Stimulated activated CD8-positive, alpha-beta memory T cell treated with anti-CD3 and anti-CD28 coated beads, Interleukin-12 subunit alpha, Interleukin-12 subunit beta, amount 100 ng/mL, for 1 hour (primary cell): ENCODE measurements at places on chromosomes 13 and 19.

- peak; percentile 49 for DNase-seq
These were observed 3.1 kb upstream of the TNFAIP8L1 start for GRCh38 chr19:4636151-4636717.

DNA sequence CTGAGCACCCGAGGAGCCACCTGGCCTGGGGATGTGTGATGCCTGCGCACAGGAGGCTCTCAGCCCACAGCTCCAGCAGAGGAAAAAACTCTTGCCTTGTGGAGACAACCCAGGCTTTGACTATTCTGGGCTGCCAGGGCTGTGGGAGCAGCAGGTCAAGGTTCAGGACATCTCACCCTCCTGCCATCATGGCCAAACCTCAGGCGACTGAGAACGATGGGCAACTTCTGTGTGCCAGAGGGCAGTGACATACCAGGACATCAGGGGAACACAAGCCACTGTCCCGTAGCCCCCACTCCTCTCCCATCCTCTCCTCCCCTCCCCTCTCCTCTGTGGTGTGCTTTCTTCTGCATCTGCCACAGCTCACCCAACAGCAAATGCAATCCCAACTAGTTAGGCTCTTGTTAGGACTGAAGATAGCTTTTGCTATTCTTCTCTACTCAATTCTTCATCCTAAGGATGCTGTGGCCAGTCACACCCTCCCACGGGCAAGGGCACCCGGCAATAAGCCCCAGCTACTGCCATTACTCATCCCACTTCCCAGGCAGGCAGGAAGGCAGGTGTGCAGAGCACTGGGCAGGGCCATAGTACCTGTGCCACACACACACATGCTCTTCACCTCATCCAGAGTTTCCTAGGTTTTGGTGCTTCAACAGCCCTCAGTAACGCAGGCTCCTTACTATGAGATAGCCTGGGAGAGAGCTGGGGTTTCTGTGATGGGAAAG lies 16.8 kb downstream of the ELL start:
- DNase-seq = no peak

DNA sequence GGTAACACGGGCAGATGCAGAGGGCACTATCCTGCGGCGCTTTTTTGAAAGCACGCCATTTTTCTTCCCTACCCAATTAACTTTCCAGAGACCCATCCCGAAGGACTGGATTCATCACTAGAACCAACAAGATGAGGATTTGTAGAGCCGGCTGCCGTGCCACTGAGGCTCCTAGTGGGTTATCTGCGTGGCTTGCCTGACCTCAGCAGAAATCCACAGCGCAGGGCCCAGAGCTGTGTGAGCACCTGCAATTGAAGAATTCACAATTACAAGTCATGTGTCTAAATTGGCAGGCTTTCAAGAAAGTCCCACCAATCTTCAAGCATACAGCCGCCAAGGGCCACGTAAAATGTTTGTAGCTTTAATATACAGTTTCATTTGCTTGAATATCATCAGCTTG lies 75.5 kb downstream of the ALOX5AP start:
- no peak for DNase-seq

GRCh38 chr19:34124828-34125227 lies 47.5 kb upstream of the LSM14A start:
- DNase-seq = no peak

- no peak for DNase-seq
These were observed 163.7 kb downstream of the IER2 start for GRCh38 chr19:13313875-13314274.

DNA sequence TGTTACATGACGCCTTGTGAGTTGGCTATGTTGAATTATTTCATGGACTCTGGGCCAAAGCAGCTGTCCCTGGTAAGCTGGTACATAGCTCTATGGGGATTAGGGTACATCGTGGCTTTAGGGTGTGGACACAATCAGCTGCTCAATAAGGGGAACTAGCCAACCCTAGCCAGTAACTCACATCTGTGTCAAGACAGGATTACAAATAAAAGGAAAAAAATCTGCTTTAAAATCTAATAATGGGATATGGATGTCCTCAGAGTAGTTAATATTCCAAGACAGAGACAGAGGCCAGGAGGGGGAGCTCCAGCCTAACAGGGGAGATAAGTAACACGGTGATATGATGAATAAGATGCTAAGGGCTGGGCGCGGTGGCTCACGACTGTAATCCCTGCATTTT lies 21.1 kb upstream of the ZNF766 start:
- peak; percentile 43 for DNase-seq

GRCh38 chr19:28984315-28984714 lies 228.6 kb downstream of the UQCRFS1 start:
- no peak for DNase-seq

GRCh38 chr19:10214784-10215183 lies 16.3 kb downstream of the S1PR2 start:
- DNase-seq = no peak

- no peak for DNase-seq
These were observed 85.7 kb downstream of the C13orf42 start for GRCh38 chr13:51025245-51025905.

GRCh38 chr19:48663667-48664066 lies 9.2 kb downstream of the NTN5 start:
- no peak for DNase-seq

DNA sequence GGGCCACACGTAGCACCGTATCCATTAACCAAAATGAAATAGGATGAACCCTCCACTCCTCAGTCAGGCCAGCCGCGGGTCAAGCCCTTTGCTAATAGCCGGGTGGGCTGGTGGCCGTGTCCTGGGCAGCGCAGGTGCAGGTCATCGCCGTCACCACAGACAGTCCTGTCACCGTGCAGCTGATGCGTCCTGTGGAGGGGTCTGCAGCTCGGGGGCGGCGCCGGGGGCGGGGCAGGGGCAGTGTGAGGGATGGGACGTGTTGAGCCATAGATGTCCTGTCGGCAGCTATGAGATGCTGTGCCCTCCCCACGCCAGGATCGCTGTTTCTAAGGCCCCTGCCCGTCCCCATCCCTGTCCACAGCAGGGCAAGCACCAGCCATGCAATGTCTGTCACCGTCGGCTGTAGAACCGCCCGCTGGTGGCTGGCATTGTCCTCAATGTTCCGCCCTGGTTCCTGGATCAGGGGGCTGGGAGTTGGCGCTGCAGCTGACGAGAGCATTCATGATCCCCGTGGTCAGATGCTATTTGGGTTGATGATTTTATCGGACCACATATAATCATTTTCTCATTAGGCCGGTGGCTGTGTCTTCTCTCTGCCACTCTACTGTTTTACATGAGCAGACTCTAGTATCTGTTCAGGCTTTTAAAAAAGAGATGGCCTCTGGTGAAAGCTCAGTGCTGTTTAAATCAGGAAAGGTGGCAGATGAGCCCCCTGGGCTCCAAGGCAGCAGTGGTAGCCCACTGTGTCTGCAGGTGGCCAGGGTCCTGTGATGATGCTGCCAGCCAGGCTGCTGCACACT lies 126.1 kb downstream of the KDM4B start:
- DNase-seq = no peak

- DNase-seq = no peak
These were observed 2.0 kb downstream of the SPART start for GRCh38 chr13:36344173-36344572.

GRCh38 chr19:53896682-53897081 lies 12.4 kb upstream of the CACNG7 start:
- no peak for DNase-seq

GRCh38 chr13:25848812-25849745 lies 202.7 kb downstream of the SHISA2 start:
- DNase-seq = no peak

DNA sequence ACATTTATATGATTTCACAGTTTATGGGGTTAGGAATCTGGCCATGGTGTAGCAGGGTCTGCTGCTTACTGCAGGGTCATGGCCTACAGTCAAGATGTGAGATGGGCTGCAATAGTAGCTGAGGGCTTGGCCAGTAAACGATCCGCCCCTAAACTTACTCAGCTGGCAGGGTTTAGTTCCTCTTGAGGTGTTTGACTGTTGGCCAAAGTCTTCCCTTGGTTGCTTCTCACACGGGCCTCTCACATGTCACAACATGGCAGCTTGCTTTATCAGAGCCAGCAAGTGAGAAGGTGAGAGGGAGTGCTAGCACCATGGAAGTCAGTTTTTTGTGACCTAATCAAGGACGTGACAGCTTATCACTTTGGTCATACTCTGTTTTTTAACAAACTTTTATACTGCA lies 77.1 kb downstream of the DNAJC3 start:
- DNase-seq = no peak

DNA sequence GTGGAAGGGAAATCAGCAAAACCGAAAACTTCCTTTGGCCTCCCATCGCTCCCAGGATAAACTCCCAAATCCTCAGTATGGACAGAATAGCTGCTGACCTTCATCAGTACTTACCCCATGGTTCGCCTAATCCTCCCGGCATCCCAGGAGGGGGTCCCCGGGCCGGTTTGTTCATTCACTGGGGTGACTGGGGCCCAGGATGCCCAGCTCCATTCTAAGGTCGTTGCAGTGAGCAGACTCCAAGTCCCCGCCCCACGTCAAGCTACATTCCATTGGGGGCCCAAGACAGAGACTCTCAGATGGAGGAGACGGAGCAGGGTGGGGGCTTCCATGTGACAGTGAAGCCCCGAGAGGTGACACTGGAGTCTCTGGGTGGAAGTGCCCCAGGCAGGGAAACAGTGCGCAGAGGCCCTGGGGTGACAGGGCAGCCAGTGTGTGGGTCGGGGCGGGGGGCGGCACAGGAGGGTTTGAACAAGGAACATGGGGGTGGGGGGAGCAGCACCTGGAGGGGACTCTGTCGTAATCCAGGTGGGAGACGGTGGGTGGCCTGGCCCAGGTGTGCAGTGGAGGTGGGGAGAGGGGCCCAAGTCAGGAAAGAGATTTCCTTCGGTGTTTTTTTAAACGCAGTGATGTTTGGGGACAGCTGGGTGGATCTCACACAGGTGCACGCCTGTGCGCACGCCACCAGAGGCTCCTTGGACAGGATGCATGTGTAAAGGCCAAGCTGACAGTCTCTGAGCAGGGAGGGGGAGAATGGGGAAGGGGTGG lies 5.1 kb downstream of the SSBP4 start:
- no peak for DNase-seq

DNA sequence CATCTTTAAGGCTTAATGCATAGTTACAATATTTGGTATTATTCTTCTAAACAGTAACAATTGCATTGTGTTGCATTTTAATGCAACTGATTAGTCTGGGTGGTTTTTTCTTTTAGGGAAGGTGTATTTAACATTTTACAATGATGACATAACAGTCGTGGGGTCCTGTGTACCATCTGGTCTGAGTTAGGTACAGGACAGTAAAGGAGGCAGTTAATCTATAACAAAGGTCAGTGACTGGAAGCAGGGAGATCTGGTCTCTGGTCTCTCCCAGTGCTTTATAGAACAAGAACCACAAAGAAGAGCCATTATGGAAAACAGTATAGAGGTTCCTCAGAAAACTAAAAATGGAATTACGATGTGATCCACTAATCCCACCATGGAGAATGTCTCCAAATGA lies 2.7 kb upstream of the OR7G2 start:
- no peak for DNase-seq

- no peak for DNase-seq
These were observed 1.5 kb upstream of the EHD2 start for GRCh38 chr19:47711652-47712242.

DNA sequence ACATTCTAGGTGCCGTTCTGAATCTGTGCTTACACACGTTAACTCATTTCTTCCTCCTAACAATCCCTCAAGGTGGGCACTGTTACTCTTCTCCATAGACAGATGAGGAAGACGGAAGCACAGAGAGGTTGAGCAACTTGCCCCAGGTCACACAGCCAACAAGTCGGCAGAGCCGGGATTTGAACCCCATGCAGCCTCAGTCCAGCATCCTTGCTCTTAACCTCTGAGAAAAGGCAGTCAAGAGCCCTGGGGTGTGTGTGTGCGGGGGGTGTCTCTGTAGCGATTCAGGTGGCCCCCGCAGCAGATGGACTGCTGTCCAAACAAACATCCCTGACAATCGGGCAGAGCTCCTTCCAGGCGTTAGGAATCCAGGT lies 6.3 kb downstream of the PTPRS start:
- no peak for DNase-seq

GRCh38 chr19:9793071-9793591 lies 24.6 kb upstream of the ZNF846 start:
- DNase-seq = peak; percentile 35

GRCh38 chr19:51101171-51101865 lies 6.9 kb downstream of the CTU1 start:
- DNase-seq = no peak

GRCh38 chr13:35768073-35768472 lies 291.6 kb upstream of the MAB21L1 start:
- DNase-seq = no peak

DNA sequence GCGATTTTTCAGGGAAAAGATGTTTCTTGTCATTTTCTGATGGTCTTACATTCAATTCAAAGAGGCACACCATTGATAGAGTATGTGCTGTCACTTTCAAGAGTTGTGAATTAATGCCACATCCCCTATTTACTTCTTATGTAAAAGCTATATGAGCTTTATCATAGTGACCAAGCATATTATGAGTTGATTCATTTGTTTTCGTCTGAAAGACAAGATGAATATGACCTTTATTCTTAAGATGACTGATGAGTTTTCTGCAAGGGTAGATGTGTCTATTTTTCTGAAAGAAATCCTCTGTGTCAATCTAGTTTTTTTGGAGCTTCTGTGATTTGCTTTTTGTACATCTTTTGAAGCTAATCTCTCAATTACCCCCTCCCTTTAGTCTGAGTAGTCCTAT lies 676.3 kb upstream of the ARGLU1 start:
- no peak for DNase-seq

DNA sequence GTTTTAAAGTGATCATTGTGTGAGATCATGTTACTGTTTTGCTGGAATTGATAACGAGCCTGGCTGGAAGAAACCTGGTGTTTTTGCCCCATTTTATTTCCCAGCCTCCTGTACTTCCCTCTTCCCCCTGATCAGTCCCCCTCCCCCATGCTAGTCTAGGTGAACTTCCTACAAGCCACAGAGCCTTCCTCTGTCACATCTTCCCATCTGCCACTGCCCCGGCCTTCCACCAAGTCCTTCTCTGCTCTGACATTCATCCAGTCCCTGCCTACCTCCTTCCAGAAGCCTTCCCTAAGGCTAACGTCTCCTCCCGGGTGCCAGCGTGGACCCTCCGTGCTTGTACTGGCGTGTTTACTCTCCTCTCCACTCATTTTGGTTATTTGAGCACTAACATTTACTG lies 14.3 kb downstream of the FARP1 start:
- DNase-seq = no peak

DNA sequence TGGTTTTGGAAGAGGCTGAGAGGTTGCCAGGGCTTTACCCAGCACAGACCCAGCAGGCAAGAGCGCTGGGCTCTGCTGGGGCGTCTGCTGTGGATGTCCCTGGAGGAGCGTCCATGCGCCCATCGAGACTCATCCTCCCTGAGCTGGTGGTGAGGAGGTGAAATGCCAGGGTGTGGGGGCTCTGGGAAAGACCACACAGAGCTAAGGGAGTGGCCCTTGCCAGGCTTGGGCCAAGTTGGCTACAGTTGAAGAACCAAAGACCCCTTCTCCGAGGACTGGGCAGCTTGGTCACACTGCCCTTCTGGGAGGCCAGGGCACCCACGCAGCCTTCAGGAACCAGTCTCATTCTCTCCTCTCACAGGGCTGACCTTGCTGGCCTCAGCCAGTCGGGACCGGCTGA lies 24.6 kb upstream of the OVOL3 start:
- no peak for DNase-seq

GRCh38 chr13:51605698-51606097 lies 21.4 kb downstream of the WDFY2 start:
- no peak for DNase-seq

GRCh38 chr19:29006057-29006735 lies 206.8 kb downstream of the UQCRFS1 start:
- no peak for DNase-seq
